ENCODE measurements at places on chromosomes 4 and X.

GRCh38 chrX:112011376-112011775 lies 71.2 kb downstream of the TRPC5 start:
- DNase-seq = no peak

DNA sequence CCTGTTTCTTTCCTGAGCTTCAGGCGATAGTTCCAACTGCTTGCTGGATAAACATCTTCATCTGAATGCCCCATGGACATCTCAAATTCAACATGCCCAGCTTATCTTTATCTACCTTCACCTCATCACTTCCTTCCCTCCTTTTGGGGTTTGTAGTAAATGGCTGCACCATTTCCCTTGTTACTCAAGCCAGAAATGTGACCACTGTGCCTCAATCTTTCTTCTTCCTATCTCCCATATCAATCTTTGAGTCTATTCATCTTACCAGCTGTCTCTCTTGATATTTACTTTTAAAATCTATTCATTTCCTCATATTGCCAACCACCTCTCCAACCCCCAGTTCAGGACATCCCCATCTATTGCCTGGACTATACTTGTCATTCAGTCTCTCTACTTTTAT lies 155.4 kb downstream of the PPA2 start:
- DNase-seq = no peak

- DNase-seq = no peak
Measured at GRCh38 chr4:119788349-119789266, 160.0 kb upstream of the PDE5A start.

DNA sequence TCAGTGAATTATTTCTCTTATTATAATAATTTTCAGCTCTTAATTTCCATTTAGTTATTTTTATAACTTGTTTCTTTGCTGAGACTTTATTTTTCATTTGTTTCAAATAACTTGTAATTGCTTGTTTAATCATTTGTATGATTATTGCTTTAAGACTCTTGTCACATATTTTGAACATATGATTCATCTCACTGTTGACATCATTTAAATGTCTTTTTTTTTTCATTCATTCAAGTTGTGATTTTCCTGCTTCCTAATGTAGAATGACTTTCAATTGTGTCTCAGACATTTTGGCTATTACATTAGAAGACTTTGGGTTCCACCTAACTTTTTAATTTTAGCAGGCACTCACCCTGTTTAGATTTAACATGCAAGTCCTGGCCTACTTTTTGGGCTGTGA lies 234.8 kb upstream of the DIPK2B start:
- no peak for DNase-seq

DNA sequence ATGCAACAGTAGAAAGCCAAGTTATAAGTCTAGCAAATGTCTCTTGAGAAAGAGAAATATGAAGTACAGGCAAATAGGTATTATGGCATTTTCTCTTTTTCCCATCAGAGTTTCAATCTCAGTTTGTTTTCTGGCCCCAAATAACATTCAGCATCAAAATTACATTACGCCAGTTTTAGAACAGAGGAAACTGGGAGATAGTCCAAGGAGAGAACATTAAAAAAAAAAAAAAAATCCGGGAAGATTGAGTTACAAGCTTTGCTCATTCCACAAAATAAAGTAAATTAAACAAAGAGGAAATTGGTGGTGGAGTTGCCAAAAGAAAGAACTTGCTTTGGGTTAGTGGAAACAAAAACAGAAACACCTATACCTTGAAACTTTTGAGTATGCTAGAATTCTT lies 50.4 kb upstream of the IL13RA2 start:
- no peak for DNase-seq

DNA sequence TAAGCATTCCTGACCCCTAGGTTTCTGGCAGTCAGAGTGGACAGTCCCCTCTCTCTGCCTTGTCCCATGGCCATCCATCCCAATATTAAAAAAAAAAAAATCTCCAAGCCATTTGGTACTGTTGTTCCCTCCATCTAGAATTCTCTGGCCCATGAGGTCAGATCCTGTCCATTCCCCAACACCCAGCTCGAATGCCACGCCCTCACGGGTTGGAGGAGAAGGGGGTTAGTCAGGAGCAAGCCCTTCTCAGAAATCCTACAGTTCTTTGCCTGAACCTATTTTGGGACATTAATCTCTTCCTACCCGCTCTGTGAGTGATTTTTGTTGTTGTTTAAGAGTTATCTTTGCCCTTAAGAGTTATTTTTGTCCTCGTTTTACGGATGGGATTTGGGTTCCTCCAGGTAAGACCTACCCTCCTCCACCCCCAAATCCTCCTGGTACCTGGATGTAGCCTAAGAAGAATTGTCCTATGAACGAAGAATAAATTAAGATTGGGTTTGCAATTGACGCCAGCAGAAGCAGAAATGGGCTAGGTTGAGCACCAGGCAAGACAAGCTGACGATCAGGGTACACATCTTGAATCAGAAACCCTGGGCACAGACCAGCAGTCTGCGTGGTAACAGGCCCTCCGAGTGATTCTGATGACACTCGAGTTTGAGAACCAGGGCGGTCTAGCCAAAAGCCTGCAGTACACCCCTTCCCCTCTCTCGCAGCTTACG lies 977 bp downstream of the RNF175 start:
- DNase-seq = no peak

GRCh38 chr4:1096841-1097240 lies 16.5 kb downstream of the RNF212 start:
- no peak for DNase-seq

DNA sequence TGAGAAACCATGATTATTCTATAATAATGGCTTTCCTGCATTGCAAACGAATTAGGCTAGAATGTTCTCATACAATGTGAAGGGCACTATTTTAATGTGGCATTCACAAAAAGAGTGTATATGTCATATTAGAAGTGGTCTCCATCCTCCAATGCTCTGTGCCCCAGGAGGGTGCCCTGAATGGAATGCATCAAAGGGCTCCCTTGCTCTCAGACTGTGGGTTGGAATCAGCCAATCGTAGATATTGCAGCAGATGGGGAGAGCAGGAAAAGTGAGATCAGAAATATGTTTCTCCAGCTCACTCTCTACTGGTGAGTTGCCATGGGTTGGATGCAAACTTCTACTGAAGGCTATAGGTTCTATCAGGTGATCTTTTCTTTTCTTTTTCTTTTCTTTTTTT lies 11.9 kb upstream of the NSUN7 start:
- DNase-seq = no peak

- DNase-seq = no peak
Measured at GRCh38 chr4:151553874-151554273, 144.9 kb downstream of the FHIP1A start.

GRCh38 chr4:1458581-1458980 lies 52.3 kb upstream of the NKX1-1 start:
- DNase-seq = no peak

Data from activated T-helper 1 cell treated with Interleukin-2 at 50 U/mL for 16 hours (primary cell).